Caco-2 (cell line): ENCODE measurements at places on chromosomes 7 and 10.

- H3K4me1 ChIP-seq, result no peaks in the 10 kb centered on the region
- H3K4me3 ChIP-seq, result no peak overlapping the region
- DNase-seq, result no peak
Observed at GRCh38 chr10:30846710-30847109, 185.0 kb downstream of the ZNF438 start.

GRCh38 chr10:120286280-120286679 is 170.7 kb upstream of the PLPP4 start:
- H3K4me3 ChIP-seq, result no peak overlapping the region
- no peaks in the 10 kb centered on the region; the same call in 1 of the 2 replicates for H3K27me3 ChIP-seq
- H3K36me3 ChIP-seq, result no peaks in the 10 kb centered on the region
- no peak for DNase-seq

- no peak overlapping the region for H3K4me3 ChIP-seq
- no peaks in the 10 kb centered on the region for H3K27me3 ChIP-seq
- H3K27ac ChIP-seq, result no peak overlapping the region
- no peak for DNase-seq
- peaks cover 36% of the 10 kb centered on the region for H3K4me1 ChIP-seq
Observed at GRCh38 chr7:103573479-103574058, 127.6 kb upstream of the SLC26A5 start.

GRCh38 chr10:103659674-103660363 is 166.3 kb downstream of the NEURL1 start:
- no peak for DNase-seq
- H3K4me1 ChIP-seq, result peaks cover 4% of the 10 kb centered on the region; the same call in 1 of the 2 replicates
- no peak overlapping the region for H3K4me3 ChIP-seq
- no peak overlapping the region for H3K27ac ChIP-seq
- H3K36me3 ChIP-seq, result no peaks in the 10 kb centered on the region; the same call in 1 of the 2 replicates
- no peaks in the 10 kb centered on the region for H3K27me3 ChIP-seq

GRCh38 chr7:121940918-121941317 is 68.0 kb downstream of the PTPRZ1 start:
- no peaks in the 10 kb centered on the region for H3K36me3 ChIP-seq
- H3K27me3 ChIP-seq, result no peaks in the 10 kb centered on the region
- H3K4me3 ChIP-seq, result no peak overlapping the region
- H3K27ac ChIP-seq, result no peak overlapping the region
- peaks cover 12% of the 10 kb centered on the region for H3K4me1 ChIP-seq

DNA sequence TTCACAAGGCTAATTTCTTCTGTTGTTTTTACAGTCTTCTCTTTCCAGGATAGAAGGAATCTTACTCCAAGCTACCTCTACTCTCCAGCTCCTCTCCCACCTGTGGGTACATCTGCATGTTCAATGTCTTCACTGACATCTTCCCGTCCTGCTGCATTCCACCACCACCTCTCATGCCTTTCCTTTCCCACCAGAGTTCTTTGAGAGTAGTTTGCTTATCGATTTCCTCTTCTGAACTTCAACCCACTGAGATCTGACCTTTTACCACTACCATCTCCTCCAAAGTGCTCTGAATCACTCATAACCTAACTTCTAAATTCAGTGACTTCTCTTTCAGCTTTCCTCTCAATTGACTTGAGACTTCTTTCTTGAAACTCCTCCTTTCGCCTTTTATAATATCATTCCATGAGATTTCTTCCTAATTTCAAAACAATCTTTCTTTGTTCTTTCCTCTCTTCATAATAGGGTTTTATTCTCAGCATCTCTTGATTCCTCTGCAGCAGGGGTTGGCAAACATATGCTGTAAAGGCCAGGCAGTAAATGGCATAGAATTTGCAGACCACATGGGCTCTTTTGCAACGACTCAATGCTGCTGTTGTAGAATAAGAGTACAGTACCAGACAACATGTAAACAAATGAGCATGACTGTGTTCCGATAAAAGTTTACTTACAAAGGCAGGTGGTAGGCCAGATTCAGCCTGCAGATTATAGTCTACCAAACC is 22.1 kb downstream of the ACSL5 start:
- peaks cover 50% of the 10 kb centered on the region for H3K4me1 ChIP-seq
- H3K27ac ChIP-seq, result no peak overlapping the region

DNA sequence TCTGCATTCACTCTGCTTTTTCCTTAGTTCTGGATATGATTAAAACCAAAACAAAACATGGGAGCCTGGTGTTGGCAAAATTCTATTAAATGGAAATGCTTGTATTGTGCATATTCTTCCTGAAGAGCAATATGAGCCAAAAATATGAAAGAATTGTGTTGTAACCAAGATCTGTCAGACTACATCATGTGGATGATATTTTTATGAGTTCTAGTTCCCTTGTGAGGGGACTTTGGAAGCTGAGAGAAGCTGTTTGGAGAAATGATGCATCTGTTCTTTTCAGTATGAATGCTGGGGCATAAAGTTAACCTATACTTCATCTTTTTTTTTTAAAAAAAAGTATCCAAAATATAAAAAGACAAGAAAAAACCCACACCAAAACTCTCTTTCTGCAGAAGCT is 782.7 kb downstream of the ANKRD7 start:
- no peaks in the 10 kb centered on the region for H3K36me3 ChIP-seq
- DNase-seq, result no peak
- H3K4me3 ChIP-seq, result no peak overlapping the region
- H3K27ac ChIP-seq, result no peak overlapping the region

GRCh38 chr7:92831716-92832533 is 4.4 kb downstream of the CDK6 start:
- H3K27ac ChIP-seq, result peak overlapping the region; percentile 77
- peak; percentile 46 for DNase-seq
- H3K27me3 ChIP-seq, result no peaks in the 10 kb centered on the region
- H3K4me3 ChIP-seq, result peak overlapping the region; percentile 79

GRCh38 chr10:34217524-34217923 is 597.6 kb downstream of the PARD3 start:
- no peak overlapping the region for H3K4me3 ChIP-seq
- peaks cover 55% of the 10 kb centered on the region for H3K4me1 ChIP-seq
- peak; percentile 56 for DNase-seq

- H3K27ac ChIP-seq, result no peak overlapping the region
- H3K36me3 ChIP-seq, result no peaks in the 10 kb centered on the region
- no peak overlapping the region for H3K4me3 ChIP-seq
Observed at GRCh38 chr10:88127269-88127668, 263.8 kb downstream of the PTEN start.

- H3K27ac ChIP-seq, result no peak overlapping the region
- no peak for DNase-seq
- no peaks in the 10 kb centered on the region for H3K4me1 ChIP-seq
- H3K4me3 ChIP-seq, result no peak overlapping the region
- H3K27me3 ChIP-seq, result no peaks in the 10 kb centered on the region
- H3K36me3 ChIP-seq, result no peaks in the 10 kb centered on the region
Observed at GRCh38 chr7:80088705-80089104, 45.9 kb upstream of the GNAI1 start.

GRCh38 chr10:70656489-70656888 is 15.8 kb upstream of the ADAMTS14 start:
- H3K4me3 ChIP-seq, result no peak overlapping the region
- H3K27me3 ChIP-seq, result no peaks in the 10 kb centered on the region
- DNase-seq, result no peak

DNA sequence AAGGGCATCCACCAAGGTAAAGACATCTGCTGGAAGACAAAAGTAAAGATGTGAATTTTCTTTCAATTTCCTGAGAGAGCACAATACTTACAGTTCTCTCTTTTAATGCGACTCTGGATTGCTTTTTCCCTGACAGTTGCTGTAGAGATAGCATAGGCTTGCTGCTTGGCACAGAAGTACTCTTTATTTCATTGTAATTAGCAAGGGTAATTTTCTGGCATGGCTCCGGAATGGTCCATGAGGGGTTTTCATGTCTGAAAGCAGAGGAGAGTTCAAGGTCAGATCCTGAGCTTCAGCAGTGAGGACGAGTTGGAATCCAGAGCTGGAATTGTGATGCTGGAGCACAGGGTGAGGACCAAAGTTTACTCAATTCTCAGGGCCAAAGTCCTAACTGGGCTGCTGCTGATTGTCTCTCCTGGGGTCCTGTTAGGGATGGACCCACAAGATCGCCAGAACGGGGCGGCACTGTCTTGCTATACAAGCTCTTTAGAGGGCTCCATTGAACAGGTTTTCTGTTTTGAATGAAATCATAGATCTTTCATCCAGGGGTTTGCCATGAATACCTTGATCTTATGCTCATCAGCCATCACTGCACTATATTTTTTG is 190.0 kb upstream of the MKI67 start:
- no peak overlapping the region for H3K4me3 ChIP-seq
- no peaks in the 10 kb centered on the region; the same call in 1 of the 2 replicates for H3K27me3 ChIP-seq
- no peaks in the 10 kb centered on the region for H3K36me3 ChIP-seq
- H3K4me1 ChIP-seq, result no peaks in the 10 kb centered on the region

- no peaks in the 10 kb centered on the region for H3K27me3 ChIP-seq
- no peak overlapping the region for H3K4me3 ChIP-seq
- no peaks in the 10 kb centered on the region for H3K4me1 ChIP-seq
- H3K27ac ChIP-seq, result no peak overlapping the region
- DNase-seq, result no peak
Observed at GRCh38 chr7:28418966-28419365, 6.6 kb downstream of the CREB5 start.

GRCh38 chr10:46228563-46229071 is 58.2 kb upstream of the ANTXRL start:
- H3K4me3 ChIP-seq, result no peak overlapping the region
- no peak overlapping the region for H3K27ac ChIP-seq
- H3K4me1 ChIP-seq, result peaks cover 10% of the 10 kb centered on the region
- peak; percentile 88 for DNase-seq

DNA sequence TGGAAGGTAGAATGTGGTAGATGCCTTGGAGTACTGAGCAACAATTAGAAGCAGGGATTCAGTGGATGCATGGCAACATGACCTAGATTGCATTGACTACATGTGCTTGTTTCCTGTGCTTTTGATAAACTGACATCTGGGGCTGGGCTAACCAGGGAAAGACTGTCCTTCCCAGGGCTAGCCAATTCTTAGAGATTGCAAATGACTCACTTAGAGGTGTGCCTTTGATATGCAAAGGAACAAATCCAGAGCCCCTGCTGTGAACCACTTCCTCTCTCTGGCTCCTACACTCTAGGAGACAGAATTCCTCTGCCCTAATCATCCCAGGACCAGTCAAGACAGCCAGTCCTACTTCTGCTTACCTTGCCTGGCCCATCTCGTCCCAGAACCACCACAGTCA is 651.5 kb downstream of the LRMDA start:
- H3K4me3 ChIP-seq, result no peak overlapping the region
- H3K4me1 ChIP-seq, result peaks cover 13% of the 10 kb centered on the region
- DNase-seq, result no peak
- H3K27me3 ChIP-seq, result no peaks in the 10 kb centered on the region
- H3K36me3 ChIP-seq, result no peaks in the 10 kb centered on the region

DNA sequence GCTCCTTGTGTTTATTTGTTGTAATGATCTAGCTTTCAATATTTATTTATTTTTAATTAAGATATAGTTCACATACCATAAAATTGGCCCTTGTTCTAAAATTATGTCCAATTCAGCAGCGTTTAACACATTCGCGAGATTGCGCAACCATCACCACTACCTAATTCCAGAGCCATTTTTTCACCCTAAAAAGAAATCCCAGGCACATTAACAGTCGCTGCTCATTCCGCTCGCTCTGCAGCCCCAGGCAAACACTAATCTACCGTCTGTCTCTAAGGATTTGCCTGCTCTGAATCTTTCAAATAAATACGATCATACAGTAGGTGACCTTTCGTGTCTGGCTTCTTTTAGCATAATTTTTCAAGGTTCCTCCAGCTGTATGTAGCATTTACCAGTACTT is 616.7 kb downstream of the CALN1 start:
- no peaks in the 10 kb centered on the region for H3K4me1 ChIP-seq
- no peaks in the 10 kb centered on the region for H3K27me3 ChIP-seq

DNA sequence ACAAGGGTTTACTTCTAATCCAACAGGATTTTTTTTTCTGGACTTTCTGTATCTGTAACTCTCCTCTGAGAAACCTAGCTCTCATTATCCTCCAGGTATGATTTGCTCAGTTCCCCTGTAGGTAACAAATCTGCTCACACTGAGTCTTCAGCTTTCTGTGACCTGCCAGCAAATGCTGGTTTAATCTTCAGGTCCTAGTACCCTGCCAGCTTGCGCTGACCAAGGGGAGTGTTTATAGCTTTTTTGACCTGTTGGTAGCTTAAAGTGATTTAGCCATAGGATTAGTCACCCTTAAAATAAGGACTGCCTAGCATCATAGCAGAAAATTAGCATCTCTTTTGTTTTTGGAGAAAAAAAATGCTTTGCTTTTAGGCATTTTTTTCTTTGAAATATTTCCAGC is 22.4 kb downstream of the SND1 start:
- H3K27me3 ChIP-seq, result no peaks in the 10 kb centered on the region
- H3K4me1 ChIP-seq, result no peaks in the 10 kb centered on the region; the same call in 1 of the 2 replicates
- H3K27ac ChIP-seq, result no peak overlapping the region

DNA sequence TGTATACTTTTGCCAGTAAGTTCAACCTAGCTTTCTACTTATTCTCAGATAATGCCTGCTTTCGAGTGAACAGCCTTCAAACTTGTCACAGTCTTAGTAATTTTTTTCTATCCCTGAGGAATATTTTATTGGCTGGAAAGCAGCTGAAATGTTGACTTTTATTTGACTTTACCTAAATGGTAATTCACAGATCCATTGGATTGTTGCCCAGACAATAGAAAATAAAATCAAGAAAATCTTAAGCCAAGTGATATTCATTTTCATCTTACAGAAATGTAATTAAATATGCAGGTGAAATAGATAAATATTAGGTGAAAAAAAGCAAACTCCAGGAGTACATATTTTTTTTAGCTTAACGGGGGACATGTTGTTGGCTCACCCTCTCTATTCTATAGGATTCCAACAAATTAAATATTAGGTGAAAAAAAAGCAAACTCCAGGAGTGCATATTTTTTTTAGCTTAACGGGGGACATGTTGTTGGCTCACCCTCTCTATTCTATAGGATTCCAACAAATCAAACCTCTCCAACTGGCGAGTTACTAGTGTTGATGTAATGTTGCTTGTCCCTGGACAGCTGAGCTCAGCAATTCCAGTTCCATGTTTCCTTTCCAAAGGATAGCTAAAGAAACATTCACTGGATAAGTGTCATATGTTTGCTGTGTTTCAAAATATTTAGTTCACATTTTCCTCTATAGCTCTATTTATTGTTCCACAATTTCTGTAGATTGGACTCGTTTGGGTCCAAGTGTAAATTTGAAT is 4.2 kb downstream of the TMEM26 start:
- DNase-seq, result no peak
- H3K27me3 ChIP-seq, result no peaks in the 10 kb centered on the region
- H3K4me3 ChIP-seq, result no peak overlapping the region
- no peaks in the 10 kb centered on the region for H3K4me1 ChIP-seq

- peak overlapping the region; percentile 80 for H3K27ac ChIP-seq
- H3K27me3 ChIP-seq, result no peaks in the 10 kb centered on the region
- H3K4me3 ChIP-seq, result no peak overlapping the region
- no peaks in the 10 kb centered on the region for H3K36me3 ChIP-seq
- peaks cover 69% of the 10 kb centered on the region for H3K4me1 ChIP-seq
- DNase-seq, result peak; percentile 86
Observed at GRCh38 chr10:70445718-70446657, 4.5 kb upstream of the NODAL start.
